ENCODE measurements at places on chromosomes 11 and 22.

GRCh38 chr11:121385688-121386087, 66.4 kb upstream of the SORL1 start:
- no peak for DNase-seq

DNA sequence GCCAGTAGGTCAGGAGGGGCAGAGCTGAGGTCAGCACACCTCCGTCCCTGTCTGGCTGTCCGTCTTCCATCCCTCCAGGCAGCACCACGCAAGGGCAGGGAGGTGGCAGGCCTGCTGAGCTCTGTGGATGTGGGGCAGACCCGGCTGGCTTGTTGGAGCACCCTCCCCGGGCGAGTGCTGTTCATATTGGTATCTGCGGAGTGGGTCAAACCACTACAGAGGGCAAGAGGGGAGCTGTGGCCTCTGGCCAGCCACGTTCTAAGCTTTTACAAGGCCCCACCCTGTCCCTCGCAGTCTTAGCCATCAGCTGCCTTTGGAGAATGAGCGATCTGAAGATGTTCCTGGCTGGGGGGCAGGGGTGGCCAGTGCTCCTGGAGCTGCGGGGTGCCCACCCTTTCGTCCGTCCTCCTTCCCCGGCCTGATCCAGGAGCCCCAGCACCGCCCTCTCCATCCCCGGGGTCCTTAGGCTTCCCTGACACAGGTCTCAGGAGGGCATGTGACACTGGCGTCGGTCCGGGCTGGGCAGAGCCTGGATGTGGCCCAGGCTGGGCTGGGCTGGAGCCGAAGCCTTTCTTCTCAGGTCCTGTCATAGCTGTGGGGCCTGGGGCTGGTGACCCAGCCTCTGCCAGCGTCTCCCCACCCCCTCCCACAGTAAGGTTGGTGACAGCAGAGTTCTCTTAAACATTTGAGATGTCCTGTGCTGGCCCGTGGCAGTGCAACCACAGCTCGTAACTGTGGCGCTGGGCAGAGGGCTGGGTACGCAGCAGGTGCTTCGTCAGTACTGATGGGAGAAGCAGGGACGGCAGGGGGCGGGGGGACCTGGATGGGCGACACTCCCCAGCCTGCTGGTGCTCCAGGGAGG, 31.7 kb upstream of the GRAMD4 start:
- DNase-seq, result no peak

DNA sequence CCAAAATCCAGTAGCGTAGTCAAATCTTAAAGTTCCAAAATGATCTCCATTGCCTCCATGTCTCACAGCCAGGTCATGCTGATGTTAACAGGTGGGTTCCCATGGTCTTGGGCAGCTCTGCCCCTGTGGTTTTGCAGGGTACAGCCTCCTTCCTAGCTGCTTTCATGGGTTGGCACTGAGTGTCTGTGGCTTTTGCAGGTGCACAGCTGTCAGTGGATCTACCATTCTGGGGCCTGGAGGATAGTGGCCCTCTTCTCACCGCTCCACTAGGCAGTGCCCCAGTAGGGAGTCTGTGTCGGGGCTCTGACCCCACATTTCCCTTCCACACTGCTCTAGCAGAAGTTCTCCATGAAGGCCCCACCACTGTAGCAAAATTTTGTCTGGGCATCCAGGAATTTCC, 132.8 kb downstream of the KCNC1 start:
- DNase-seq, result no peak

DNA sequence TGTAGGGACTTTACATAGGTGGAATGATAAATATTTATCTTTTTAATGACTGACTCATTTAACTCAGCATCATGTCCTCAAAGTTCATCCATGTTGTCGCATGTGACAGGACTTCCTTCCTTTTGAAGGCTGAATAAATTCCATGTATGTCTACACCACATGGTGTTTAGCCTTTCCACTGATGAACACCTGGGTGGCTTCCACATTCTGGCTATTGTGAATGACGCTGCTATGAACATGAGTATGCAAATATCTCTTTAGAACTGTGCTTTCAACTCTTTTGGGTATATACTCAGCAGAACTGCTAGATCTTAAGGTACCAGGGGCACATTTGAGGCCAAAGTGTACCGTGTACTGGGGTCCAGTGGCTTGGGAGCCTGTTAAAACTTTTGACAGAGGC, 24.1 kb downstream of the LARGE1 start:
- no peak for DNase-seq

DNA sequence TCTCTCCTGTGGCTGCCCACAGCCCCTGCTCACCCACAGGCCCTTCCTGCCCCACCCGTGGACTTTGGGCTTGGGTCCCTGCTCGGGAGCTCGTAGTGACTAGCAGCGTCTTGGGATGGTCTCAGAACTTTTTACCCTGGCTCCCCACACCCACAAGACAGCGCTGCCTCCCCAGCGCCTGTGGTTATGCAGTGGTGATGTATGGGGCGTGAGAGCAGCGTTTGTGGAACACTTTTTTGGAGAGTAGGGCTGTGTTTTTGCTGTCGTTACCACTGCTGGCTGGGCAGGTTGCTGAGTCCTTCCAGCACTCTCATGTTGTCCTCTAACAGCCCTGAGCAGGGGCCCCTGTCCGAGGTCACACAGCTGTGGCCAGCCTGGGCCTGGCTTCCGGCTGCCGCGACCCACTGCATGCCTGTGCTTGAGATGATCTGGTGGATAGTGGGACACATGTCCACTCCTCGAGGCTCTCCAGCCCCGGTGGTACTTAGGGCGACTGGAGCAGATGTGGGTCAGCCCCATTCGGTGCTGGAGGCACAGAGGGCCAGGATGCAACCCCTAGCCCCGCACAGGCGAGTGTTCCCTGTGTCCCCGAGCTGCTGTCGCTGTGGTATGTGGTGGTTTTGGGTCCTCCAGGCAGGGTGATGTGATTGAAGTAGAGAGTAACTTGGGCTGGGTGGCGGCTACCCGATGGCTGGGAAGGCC, 7.1 kb upstream of the GRAMD4 start:
- DNase-seq, result no peak

DNA sequence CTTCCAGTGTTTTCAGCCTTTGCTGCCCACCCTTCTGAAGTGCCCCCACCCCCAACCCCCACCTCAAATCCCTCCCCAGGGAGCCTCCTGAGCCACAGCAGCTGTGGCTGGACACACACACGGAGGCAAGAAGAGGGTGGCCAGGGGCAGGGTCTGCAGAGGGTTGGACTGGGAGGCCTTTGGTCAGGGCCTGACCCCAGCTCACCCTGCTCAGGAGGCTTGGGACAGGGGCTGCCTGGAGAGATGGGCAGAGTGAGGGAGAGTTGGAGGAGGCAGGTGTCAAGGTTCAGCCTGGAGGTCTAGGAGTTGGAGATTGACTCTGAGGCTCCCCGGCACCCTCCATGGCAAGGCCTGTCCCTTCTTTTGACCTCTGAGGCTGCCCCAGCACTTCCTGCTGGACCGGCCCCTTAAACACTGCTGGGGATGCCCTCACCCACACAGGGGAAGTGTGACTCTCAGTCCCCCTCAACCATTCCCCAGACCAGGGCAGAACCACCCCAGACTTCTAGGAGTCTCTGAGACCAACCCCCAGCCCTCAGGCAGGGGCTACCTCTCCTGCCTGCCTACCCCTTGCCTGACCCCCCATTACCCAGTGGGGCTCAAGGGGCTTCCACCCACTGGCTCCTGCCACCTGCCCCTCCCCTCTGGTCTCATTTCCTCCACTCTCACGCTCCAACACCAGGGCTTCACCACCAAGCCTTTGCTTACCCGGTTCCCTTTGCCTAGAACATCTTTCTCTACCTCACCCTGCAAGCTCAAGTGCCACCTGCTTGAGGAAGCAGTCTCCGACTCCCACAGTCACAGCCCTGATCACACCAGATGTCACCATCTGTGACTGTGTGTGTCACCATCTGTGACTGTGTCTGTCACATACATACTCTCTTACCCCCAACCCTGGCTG, 8.6 kb downstream of the ARAP1 start:
- DNase-seq, result no peak

DNA sequence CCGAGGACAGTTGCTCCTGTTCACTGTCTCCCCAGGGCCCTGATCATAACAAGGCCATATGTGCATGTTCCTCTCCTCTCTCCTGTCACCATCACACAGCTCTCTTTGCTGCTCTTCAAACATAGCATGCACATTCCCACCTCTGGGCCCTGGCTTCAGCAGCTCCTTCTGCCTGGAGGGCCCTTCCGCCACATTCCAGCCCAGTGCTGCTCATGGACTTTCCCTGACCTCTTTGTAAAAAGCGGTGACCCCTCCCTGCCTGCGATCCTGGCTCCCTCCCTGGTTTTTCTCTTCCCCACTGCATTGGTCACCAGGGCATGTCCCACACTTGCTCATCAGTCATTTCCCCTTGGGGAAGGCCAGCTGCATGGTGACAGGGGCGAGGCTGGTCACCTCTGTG, 98.2 kb downstream of the MYO18B start:
- no peak for DNase-seq

GRCh38 chr11:122646549-122647340, 8.8 kb upstream of the UBASH3B start:
- DNase-seq, result no peak

- no peak for DNase-seq
These were observed 8.1 kb upstream of the UCP2 start for GRCh38 chr11:73990730-73991129.

GRCh38 chr11:130246738-130247137, 68.0 kb downstream of the ZBTB44 start:
- DNase-seq, result no peak

GRCh38 chr22:28819253-28820096, 19.1 kb upstream of the XBP1 start:
- DNase-seq, result no peak

- no peak for DNase-seq
These were observed 35.6 kb upstream of the TH start for GRCh38 chr11:2207212-2207611.

- no peak for DNase-seq
These were observed 57.5 kb upstream of the PPARA start for GRCh38 chr22:46092670-46093410.

GRCh38 chr11:74532501-74533246, 39.1 kb upstream of the LIPT2 start:
- no peak for DNase-seq

- DNase-seq, result no peak
These were observed 635.5 kb downstream of the NTM start for GRCh38 chr11:132005887-132006286.

GRCh38 chr11:81886406-81887075, 847.1 kb downstream of the FAM181B start:
- no peak for DNase-seq

DNA sequence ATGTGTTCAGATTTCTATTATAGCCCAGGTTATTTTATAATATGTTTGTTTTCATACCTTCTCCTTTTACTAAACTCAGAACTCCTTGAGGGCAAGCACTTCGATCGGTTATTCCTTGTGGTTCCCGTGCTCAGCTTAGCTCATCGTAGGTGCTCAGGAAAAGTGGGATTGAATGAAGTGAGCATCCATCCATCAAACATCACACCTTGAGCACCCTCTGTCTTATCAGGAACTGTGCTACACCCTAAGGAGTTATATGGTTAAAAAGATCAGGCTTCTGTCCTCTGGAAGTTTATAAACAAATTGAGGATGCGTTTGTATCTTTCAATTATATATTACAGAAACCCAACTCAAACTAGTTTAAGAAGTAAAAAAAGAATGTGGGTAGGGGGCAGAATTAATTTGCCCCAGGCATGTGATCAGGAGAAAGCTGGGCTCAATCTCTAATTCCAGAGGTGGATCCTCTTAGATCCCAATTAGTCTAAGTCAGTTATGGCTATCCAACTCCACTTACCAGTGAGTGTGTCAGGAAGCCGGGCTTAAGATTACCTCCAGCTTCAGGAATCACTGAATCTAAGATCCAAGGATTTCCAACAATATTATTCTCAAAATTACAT, 59.9 kb upstream of the RRAS2 start:
- DNase-seq, result no peak

- no peak for DNase-seq
These were observed 74.2 kb downstream of the STIM1 start for GRCh38 chr11:3929649-3930048.

DNA sequence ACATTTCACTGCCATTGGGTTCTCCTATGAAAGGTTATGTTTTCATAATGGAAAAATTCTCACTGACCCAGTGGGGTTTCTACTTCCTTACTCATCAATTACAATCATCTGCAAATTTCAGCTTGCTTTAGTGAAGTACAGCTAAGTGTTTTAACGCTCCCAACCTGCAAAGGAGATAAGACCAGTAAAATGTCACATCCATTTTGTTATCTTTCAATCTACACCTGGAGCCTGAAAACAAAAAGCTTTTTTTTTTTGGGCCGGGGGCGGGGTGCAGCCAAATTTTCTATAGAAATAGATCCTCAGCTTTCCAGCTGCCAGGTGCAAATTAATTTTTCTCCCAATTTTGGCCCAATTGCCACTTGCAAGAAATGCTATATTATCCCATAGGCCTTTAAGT, 40.6 kb downstream of the CADM1 start:
- DNase-seq, result no peak

GRCh38 chr22:42142771-42143461, 12.3 kb upstream of the CYP2D6 start:
- no peak for DNase-seq

- no peak for DNase-seq
These were observed 19.7 kb upstream of the IFT27 start for GRCh38 chr22:36795633-36796032.
